ENCODE measurements at places on chromosomes 16 and 17.

- DNase-seq, result no peak
Measured at GRCh38 chr17:19928299-19928698, 49.3 kb downstream of the AKAP10 start.

DNA sequence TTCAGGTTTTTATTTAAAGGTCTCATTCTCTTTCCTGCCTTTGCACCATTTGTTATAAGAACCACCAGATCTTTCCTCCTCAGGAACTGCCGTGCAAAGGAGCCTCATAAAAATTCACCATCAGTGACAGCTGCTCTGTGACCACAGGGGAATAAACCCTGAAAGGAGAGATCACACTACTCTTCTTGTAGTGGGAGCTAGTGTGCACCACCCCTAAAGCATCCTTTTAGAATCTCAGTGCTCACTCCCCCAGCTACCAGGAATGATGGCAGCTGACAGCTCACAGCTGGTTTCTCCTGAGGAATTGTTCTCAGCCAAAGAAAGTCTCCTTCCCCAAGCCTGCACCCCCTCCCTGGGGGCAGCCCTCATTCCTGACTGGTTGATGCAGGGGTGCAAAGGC, 18.7 kb downstream of the VAT1L start:
- DNase-seq, result no peak

DNA sequence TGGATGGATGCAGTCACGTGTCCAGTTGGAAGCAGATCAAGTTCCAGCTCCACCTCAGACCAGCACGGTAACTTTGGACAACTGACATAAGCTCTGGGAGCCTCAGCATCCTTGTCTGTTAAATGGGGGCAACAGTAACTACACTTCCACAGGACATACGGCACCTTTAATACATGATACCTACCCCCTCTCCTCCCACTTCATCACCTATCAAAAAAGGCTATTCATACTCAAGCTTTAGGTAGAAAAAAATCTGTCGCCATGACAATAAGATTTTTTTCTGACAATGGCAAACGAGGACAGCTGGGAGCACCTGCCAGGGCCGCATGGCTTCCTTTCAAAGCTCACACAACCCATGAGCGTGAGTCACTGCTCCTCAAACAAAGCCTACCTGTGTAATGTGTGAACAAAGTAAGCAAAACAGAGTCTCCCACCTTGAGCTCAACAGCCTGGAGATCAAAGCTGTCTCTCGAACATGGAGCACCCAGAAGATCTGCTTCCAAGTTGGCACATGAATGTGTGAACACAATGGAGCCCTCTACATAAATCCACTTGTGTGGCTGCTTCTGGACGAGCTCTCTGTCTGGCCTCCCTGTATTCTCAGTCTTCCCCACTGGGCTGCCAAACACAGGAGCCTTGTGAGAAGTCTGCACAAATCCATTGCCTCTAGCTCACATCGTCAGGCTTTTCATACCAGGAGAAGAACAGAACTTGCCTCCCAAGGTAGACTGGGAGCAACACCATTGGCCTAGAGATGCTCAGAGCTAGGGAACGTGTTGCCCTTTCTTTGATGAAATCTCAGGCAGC, 459.7 kb downstream of the SOX9 start:
- DNase-seq, result no peak

GRCh38 chr17:80164185-80164584, 5.6 kb upstream of the CARD14 start:
- DNase-seq, result no peak

DNA sequence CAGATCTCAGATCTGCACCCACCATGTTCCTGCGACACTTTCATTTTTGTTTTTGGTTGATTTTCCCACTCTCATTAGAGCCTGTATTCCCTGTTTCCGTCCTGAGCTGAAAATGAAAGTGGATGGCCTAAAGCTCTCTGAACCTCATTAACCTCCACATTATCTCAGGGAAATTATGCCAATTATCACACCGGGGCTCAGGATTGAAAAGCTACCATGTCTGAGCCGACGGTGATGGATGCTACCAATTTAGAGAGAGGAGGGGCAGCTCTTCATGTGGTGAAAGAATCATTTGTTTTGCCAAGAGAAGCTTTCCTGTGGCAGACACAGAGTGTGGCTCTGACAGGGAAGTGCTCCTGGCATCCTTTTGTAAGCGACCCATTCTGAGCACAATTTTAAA, 410.4 kb upstream of the CDH11 start:
- DNase-seq, result no peak

GRCh38 chr17:36835036-36835435, 102.2 kb upstream of the LHX1 start:
- DNase-seq, result no peak

DNA sequence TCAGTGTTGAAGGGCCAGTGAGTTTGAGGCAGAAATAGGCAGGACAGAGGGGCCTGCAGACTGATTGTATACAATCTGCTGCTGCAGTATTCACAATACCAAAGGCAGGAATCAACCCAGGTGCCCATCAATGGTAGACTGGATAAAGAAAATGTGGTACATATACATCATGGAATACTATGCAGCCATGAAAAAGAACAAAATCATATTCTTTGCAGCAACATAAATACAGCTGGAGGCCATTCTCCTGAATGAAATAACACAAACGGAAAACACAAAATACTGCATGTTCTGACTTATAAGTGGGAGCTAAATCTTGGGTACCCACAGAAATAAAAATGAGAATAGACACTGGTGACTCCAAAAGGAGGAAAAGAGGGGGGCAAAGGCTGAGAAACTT, 485.1 kb downstream of the XYLT1 start:
- no peak for DNase-seq

- DNase-seq, result no peak
Measured at GRCh38 chr16:23125277-23125676, 24.0 kb downstream of the USP31 start.

DNA sequence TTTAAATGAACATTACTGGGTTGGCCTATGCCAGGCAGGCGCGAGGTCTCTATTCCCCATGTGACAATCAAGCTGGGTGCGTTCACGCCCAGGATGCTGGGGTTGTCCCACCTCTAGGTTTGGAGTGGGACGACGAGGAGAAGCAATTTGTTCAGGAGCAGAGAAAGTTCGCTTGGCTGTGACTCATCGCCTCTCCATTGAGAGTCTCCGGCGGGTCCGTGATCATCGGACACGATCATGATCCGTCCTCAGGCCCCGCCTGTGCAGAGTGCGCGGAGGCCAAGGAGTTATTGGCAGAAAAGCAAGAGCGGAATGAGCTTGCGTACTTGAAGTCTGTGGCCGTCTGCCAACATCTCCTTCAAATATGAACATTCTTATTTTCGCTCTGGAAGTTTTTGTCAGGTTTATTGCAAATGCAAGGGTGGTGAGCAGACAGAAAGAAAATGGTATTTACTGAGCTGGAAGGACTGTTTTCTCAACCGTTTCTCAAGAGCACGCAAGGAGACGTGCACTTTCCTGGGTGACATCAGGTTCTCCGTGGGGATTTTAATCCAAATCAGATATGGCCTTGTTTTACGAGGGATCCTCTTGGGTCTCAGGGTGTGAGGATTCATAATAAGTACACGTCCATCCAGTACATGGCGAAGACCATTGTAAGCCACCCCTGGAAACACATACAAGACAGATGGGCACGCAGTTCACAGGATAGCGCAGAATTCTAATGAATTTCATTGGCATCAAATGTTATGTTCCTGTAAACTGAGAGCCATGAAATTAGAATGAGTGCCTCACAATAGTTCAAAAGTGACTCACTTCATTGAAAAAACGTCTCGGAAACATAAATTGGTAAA, 70.1 kb upstream of the CREBBP start:
- no peak for DNase-seq

DNA sequence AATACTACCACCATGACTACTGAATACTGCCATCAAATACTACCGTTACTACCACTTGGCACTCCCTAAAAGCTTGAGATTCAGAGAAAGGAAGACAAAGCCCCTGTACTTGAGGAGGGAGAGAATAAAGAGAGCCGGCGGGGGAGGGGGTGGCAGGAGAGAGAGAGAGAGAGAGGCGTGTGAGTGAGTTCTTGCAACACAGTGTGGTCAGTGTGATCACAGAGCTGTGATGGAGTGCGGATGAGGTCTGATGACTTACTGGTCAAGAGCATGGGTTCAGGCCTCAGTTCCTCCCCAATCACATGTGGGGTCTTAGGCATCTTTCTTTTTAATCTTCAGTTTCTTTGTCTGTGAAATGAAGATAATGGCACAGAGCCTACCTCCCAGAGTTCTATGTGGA, 19.2 kb downstream of the PRKCB start:
- DNase-seq, result no peak

DNA sequence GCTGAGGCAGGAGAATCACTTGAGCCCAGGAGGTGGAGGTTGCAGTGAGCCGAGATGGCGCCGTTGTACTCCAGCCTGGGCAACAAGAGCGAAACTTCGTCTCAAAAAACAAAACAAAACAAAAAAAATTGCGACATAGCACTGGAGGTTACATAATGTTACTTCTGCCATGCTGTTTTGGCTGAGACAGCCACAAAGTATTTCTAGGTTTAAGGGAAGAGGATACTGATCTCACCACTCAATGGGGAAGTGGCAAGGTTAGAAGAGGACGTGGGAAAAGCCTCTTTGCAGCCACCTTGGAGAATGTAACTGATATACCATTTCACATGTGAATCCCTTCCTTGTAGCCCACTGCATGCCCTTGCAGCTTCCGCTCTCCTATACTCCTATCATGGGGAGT, 131.2 kb upstream of the NLRP1 start:
- no peak for DNase-seq

GRCh38 chr17:63506627-63507026, 16.5 kb upstream of the KCNH6 start:
- no peak for DNase-seq

GRCh38 chr17:41618341-41619035, 5.9 kb downstream of the KRT17 start:
- no peak for DNase-seq

- DNase-seq, result no peak
Measured at GRCh38 chr17:75313941-75314551, 24.8 kb upstream of the SLC25A19 start.

DNA sequence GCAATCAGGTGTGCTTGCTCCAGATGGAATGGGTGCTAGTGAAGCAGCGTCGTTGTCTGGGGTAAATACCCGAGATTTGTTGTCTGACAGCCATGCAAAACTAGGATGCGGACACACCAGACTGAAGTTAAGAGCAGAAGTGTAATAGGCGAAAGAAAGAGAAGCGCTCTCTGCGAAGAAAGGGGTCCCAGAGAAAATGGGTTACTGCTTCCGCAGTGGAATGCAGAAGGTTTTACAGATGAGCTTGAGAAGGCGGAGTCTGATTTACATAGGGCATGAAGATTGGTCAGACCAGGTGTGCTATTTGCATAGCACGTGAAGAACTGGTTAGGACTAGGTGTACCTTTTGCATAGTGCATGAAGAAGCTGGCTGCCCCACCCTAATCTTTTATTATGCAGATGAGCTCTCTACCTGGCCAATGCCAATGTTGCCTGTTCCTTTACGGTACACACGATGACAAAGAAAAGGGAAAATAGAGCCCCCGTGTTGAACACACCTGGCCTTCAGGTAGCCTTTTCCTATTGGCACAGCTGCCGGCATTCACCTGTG, 32.0 kb upstream of the SNN start:
- DNase-seq, result no peak

- no peak for DNase-seq
Measured at GRCh38 chr17:36086791-36087190, 3.2 kb downstream of the CCL3 start.

DNA sequence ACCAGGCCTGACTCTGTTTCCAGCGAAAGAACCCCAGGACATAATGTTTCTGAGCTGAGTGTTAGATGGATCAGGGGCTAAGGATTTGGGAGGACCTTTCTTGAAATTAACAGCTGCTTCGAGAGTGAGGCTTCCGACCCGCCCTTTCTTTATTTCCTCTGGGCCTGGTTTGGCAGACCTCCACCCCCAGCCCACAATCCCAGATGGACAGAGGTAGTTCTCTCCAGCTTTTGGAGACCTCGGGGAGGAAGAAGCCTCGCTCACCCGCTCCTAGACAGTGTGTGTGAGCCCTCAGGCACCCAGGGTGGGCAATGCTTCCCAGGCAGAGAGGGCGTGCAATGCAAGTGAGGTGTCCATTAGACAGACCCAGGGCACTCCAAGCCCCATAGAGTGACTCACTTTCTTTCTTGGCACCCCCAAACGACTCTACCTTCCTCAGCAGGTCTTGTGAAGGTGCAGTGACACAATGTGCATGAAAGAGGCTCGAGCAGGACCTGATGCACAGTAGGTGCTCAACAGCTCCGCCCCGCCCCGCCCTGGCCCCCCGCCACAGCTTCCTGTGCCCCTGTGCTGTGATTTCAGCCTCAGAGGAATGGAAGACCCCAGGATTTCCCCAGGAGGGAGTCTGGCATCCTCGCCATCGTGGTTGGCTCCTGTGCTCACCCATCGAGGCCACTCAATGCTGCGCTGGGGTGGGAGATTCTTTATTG, 50.7 kb upstream of the TOB1 start:
- no peak for DNase-seq

- no peak for DNase-seq
Measured at GRCh38 chr16:21593530-21594289, 5.7 kb upstream of the METTL9 start.

- DNase-seq, result no peak
Measured at GRCh38 chr17:27449541-27449940, 6.7 kb upstream of the KSR1 start.

DNA sequence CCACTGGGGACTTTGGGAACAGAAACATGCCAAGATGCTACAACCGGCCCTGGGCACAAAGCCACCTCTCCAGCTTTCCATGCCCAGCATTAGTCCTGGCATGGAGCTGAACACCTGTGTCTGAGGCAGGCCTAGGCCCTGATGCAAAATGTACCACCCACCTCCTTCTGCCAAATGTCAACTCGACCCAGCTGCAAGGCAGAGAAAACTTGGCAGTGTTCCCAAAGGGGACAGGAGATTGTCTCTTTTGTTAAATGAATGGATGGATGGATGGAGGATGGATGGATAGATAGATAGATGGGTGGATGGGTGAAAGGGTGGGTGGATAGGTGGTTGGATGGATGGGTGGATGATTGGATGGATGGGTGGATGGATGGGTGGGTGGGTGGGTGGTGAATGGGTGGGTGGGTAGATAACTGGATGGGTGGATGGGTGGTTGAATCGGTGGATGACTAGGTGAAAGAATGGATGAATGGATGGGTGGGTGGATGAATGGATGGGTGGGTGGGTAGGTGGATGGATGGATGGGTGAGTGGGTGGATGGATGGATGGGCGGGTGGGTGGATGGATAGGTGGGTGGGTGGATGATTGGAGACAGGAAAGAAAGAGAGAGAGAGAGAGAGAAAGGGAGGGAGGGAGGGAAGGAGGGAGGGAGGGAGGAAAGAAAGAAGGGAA, 73.4 kb upstream of the TNRC6C start:
- DNase-seq, result no peak

- DNase-seq, result no peak
Measured at GRCh38 chr16:11080327-11080967, 136.1 kb downstream of the CLEC16A start.

Data from effector memory CD8-positive, alpha-beta T cell (primary cell).